ENCODE measurements at places on chromosomes 6 and 20. TPM values are rescaled to one million over a fixed set of nuclear protein-coding genes. Genes with fewer than 3 reads are reported as not detected.

The GSTA2 gene
- not detected for total RNA-seq

The NT5E gene
- 20.4 TPM for total RNA-seq

The PHACTR1 gene
- not detected for total RNA-seq

The FAM110A gene
- total RNA-seq = 12.3 TPM

The SOX18 gene
- total RNA-seq = 2.8 TPM

The LRRC73 gene
- 1.4 TPM for total RNA-seq

The NR2E1 gene
- 0.03 TPM for total RNA-seq

The SLC17A9 gene
- 0.02 TPM for total RNA-seq

The PHF10 gene
- total RNA-seq = 17.2 TPM

The HNF4A gene
- 14.5 TPM for total RNA-seq

The TMEM200A gene
- 0.08 TPM for total RNA-seq

The RNF144B gene
- total RNA-seq = 0.14 TPM

The TGM3 gene
- 0.05 TPM for total RNA-seq

The MUC21 gene
- not detected for total RNA-seq

The FLRT3 gene
- 1.8 TPM for total RNA-seq

The PLCB1 gene
- 0.26 TPM for total RNA-seq

The FAM184A gene
- 0.07 TPM for total RNA-seq

The PLG gene
- total RNA-seq = not detected

The ROMO1 gene
- 326 TPM for total RNA-seq

The MRPL14 gene
- total RNA-seq = 70.8 TPM

The DDO gene
- 0.12 TPM for total RNA-seq

The BEND6 gene
- 0.88 TPM for total RNA-seq

The TMEM151B gene
- total RNA-seq = not detected

The CALHM4 gene
- not detected for total RNA-seq

The ANKRD66 gene
- not detected for total RNA-seq

Measured in A549 treated with RU486 at 1 μM for 4 hours (cell line).